ENCODE measurements at places on chromosomes 13 and 19.

GRCh38 chr13:61358599-61358998, 57.0 kb downstream of the PCDH20 start:
- DNase-seq = peak; percentile 42

- no peak for DNase-seq
Measured at GRCh38 chr13:96450326-96451020, 360.6 kb downstream of the HS6ST3 start.

DNA sequence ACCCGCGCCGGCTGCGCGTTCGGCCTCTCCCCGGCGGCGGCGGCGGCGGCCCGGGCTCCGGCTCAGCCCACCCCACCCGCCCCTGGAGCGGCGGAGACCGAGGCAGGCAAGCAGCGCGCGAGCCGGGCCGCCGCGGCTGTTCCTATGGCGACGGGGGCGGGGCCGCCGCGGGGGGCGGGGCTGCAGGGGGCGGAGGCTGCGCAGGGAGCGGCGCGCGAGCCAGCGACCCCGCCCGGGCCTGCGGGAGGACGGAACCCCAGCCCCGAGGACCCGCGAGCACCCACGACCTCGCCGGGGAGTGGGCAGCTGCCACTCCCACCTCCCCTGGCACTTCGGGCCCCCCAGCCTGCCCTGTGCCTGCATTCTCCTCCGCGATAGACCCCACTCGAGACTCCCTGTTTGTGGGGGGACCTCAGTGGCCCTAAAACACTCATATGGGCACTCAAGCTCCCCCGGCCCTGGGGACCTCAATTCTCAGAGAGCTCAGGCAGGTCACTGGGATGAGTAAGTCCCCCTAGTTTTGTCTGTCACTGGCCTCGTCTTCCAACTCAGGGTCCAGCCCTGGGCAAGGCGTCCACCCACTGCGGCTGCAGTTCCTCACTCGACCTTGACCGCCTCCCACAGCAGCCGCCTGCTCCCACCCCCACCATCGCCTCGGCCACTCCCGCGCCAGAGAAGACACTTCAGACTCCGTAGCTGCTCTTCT, at the start of gene CTXN1:
Gene CTXN1 (minus strand): TSS at position 115 of the 706 bp plus-strand sequence. CDS start 597 bp downstream, outside the sequence.
- no peak for DNase-seq

GRCh38 chr13:41130356-41130755, 2.2 kb downstream of the KBTBD6 start:
- DNase-seq = no peak

- DNase-seq = no peak
Measured at GRCh38 chr19:32308431-32309077, 36.9 kb upstream of the ZNF507 start.

DNA sequence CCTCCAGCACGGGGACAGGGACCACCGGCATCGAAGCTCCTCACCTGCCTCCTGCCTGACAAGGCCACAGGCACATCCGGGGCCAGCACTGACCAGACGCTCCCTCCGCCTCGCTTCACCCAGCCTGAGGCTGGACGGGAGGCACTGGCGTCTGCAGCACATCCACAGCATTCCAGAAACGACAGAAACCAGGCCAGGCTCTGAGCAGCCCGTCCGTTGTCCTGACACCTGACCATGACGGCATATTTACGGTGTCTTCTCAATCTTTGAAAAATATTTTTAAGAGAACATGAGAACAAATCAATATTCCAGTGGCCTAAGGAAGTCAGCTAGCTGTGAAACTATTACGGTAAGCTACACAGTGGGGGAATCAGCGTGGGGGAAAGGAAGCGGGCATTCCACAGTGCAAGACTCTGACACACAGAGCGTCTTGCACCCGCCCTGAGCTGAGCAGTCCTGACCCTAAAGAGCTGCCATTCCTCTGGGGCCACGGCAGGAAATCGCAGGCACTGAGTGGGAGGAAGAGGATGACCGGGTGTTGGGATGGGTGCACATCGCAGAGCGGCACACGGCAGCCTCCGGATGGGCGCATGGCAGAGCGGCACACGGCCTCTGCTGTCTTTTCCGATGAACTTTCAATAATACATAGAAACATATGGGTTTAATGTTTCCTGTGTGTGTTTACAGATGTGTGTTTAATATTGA, 26.8 kb downstream of the RASA3 start:
- no peak for DNase-seq

GRCh38 chr13:29718694-29719093, 123.2 kb upstream of the SLC7A1 start:
- no peak for DNase-seq

All from NCI-H1417 treated with DMSO at 0.1 percent for 48 hours (cell line).